ENCODE measurements at places on chromosomes 6 and 20. TPM values are rescaled to one million over a fixed set of nuclear protein-coding genes. Genes with fewer than 3 reads are reported as not detected.
A peak's percentile ranks its signal among the peaks of the same experiment; 100 is the strongest.

- no peak for DNase-seq
Measured at GRCh38 chr6:34906826-34907225, 17.8 kb downstream of the ANKS1A start.

- DNase-seq = no peak
Measured at GRCh38 chr6:106537662-106538061, 91.6 kb downstream of the RTN4IP1 start.

DNA sequence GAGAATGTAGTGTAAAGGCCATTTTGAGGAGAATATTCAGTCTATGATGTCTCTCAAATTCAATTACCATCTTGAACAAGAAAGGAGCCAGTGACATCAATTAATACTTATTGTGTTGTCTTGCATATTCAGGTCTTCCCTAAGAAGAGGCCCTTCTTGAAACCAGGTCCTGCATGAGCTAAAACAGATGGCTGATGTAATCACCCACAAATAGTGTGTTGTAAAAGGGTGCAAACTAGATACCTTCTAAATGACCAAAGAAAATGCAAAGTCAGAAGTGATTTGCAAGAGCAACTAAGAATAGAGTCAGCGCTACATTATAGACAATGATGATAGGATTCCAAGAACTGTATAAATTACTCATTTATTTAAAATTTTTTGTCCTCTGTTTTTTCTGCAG, 97.0 kb downstream of the BTBD3 start:
- DNase-seq = no peak

DNA sequence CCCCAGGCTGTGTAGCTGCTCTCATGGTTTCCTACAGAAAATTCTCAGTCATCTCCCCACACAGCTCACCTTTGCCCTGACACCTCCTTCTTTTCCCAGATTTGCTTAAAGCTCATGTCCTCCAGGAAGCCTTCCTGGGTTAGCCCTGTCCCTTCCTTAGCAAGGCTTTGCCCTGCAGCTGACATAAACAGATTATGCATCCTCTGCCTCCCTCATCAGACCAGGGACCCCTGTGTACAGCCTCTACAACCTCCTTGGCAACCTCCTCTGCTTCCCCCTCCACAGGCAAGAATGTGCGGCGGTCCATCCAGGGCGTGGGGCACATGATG, 39.8 kb downstream of the UQCC2 start:
- DNase-seq = no peak

GRCh38 chr6:2794171-2794730, 29.1 kb downstream of the WRNIP1 start:
- no peak for DNase-seq

DNA sequence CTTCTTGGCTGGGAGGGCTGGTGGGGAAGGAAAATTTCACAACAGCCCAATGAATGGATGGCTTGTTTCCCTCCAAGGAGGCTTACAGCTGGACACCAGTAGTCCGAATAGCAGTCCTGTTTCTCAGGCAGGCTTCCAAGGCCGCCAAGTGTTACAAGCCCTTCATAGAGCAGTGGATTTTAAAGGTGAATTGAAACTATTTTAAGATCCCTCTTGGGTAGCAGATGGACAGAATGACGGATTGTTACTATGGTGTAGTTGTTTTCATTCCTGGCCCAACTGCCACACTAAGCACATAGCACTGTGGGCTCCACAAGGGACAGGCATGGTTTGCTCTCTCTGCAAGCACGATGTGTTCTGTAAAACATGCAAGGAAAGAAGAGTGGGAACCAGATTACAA, 203.3 kb upstream of the TAB2 start:
- DNase-seq = no peak

GRCh38 chr6:4377603-4378002, 242.2 kb upstream of the ECI2 start:
- DNase-seq = no peak

GRCh38 chr6:89275900-89276299, 39.2 kb downstream of the GABRR2 start:
- DNase-seq = no peak

DNA sequence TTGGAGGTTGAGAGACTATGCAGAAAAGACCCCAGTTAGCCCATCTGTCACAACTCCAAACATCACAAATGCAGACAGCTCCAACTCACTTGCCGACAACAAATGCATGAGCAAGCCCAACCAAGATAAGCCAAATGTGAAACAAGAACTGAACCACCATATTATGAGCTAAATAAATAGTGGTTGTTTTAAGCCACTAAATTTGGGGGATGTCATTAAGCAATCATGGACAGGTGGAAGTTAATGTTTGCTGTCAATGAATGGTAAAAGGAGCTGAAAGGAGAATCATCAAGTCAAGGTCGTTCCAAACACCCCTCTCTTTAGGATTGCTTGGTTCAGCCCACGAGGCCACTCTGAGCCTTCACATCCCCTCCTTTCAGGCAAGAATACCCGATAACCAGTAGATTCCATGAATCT, 71.2 kb upstream of the PLCB4 start:
- DNase-seq = no peak

DNA sequence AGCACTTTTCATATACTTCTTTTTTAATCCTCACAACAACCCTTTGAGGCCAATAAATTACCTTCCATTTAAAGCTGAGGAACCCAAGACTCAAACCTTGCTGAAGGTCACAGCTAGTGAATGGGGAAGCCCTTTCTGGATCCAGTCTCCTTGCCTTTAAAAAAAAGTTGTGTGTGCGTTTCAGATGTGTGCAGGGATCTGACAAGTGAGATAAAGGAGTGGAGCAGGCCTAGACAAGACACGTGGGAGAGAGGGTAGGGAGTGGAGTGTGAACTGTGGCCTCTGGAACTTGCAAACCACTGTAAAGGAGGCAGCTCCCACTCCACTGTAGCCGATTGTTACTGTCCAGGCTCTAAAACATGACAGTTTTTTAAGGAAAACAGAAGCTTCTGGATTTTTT, 1.9 kb downstream of the KLHL32 start:
- DNase-seq = no peak

DNA sequence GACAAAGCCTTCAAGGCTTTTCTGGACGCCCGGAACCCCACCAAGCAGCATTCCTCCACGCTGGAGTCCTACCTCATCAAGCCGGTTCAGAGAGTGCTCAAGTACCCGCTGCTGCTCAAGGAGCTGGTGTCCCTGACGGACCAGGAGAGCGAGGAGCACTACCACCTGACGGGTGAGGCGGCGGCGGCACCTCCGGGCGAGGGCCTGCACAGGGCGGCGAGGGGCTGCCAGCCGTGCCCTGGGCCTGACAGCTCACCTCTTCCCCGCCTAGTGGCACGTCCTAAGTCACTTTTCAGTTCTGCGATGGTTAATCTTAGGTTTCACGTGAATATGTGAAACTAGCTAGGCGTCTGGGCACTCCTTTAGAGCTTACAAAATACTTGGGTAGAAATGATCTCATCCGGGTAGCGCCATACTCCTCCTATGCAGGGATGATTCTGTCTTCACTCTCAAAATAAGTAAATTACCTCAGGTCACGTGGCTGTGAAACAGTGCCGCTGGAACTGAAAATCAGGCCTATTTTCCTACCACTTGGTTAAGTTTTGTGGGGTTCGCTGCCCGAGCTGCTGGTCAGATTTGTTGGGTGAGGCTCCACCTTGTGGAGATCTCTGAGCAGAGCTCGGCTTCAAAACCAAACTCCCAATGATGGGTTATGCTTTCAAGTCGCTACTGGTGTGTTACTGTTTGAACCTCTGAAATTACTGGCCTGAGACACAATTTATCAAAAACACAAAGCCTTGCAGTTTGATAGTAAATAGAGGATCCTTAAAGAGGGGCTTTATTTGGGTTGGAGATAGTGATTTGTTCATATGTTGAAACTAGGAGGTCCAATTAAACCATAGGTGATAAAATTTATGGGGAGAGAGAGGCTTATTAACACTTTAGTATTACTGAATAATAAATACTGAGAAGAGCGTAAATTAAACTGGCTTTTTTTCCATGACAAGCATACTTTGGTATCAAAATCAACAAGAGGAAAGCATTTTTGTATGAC, 15.5 kb upstream of the CLDN20 start:
- no peak for DNase-seq

DNA sequence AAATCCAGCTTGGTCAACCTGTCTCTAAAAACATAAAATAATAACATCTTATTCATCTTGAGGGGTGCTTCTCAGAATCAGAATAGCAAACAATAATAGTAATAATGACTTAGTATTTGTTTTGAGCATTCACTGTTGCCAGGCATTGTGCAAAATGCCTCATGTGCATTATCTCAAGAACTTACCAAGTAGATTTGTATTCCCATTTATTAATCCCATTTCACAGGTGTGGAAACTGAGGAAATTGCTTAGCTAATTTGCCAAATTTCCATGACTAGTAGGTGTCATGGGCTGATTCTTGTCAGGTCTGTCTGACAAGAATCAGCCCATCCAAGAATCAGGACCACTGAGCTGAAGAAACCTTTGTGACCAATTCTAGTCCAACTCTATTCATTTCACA, 5.5 kb downstream of the TTBK1 start:
- no peak for DNase-seq

DNA sequence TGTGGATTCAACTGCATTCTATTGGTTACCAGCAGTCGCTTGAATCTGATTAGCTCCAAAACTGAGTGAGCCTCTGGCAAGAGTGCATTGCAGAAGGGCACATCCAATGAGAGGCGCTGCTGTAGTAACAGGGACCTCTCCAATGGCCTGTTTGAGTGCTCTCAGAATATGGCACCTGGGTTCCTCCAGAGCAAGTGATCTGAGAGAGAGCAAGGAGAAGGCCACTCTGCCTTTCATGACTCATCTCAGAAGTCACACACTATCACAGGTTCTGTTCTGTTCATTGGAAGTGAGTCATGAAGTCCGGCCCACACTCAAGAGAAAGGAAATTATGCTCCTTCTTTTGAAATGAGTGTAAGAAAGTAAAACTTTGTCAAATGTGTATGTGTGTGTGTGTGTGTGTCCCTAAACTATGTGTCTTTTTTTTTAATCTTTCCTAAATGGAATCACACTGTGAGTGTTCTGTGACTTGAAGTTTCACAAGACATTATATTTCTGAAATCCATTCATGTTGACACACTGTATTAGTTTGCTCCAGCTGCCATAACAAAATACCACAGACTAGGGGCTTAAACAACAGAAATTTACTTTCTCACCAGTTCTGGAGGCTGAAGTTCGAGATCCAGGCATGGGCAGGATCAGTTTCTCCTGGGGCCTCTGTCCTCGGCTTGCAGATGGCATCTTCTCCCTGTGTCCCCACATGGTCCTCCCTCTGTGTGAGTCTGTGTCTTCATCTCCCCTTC, 138.3 kb upstream of the CDYL start:
- no peak for DNase-seq

DNA sequence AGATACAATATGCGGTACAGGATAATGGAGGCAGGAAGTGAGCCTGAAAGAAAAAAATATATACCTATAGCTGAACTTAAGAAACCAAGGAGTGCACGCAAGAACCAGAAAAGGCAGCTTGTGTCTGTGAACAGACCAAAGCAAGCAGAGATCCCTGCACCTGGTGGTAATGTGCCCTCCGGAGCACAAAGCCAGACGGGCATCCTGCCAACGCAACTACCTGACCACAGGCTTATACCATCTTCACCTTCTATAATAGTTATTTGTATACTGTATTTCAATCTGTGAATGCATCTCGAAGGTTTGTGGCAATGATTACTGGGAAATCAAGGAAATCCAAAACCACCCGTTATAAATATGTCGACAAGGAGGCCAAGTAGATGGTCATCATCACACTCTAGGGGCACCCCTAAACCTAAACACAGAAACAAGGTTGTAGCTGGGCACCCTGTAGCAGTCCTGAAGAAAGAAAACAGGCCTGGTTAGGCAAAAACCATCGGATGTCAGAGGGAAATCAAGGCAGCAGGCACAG, 801 bp downstream of the FBXL4 start:
- peak; percentile 52 for DNase-seq

- no peak for DNase-seq
Measured at GRCh38 chr6:44224029-44224964, 902 bp downstream of the SLC29A1 start.

- DNase-seq = no peak
Measured at GRCh38 chr6:42899871-42900270, 16.0 kb upstream of the PTCRA start.

- DNase-seq = no peak
Measured at GRCh38 chr20:1538655-1539054, 18.9 kb downstream of the SIRPD start.

Gene UNC5CL
- total RNA-seq = 6.4 TPM

Gene COX4I2
- not detected for total RNA-seq

Gene PRSS35
- total RNA-seq = not detected

Gene SNAP25
- total RNA-seq = not detected

Gene FGD2
- total RNA-seq = 1.4 TPM

Measured in naive thymus-derived CD4-positive, alpha-beta T cell (primary cell).